Fibroblast of skin of scalp (primary cell): ENCODE measurements at places on chromosomes 5 and 9.
A peak's percentile ranks its signal among the peaks of the same experiment; 100 is the strongest.

DNA sequence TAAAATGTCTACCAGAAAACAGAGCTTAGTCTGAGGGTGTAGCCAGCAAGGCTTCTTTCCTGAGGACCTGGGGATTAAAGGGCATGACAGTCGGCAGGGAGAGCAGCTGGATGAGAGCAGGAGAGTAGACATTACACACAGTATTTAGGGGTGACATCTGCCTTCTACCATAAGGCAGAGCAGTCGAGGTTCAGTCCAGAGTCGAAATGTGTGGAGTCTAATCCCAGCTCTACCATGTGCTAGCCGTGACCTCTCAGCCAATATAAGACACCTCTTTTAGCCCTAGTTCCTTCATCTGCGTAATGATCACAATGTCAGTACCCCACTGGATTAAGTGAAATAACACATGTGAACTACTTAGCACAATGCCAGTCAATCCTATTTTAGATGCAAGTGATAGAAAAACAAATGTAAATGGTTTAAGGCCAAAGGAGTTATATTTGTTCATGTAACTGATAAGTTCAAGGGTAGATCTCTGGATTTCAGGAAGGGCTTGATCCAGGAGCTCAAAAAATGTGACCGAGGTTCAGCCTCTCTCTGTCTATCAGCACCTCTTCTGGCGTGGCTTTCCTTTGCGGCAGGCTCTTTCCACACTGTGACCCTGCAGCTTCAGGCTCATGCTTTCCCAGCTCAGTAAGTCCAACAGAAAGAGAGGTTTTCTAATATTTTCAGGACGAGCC lies 16.2 kb upstream of the CPLX2 start:
- DNase-seq, result no peak

- DNase-seq, result no peak
These were observed 66.0 kb downstream of the PLAC8L1 start for GRCh38 chr5:146039420-146039819.

- DNase-seq, result no peak
These were observed 3.7 kb downstream of the ARRDC3 start for GRCh38 chr5:91379246-91379913.

DNA sequence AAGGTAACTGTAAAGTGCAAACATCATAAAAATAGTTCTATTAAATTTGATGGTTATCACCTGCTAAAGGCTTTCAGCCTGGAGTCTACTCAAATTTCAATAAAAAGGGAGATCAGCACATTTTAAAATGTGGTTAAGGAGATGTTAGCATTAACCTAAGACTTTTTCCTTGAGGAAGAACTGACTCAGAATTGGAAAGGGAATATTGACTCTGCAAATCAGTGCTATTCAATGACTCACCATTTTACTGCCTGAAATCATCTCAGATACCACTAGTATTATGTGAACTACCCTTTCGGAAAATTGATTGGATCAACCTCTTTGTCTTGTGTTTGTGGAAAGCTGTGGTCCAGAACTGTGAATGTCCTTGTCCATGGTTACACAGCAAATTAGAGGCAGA lies 113.3 kb downstream of the ADRB2 start:
- DNase-seq, result peak; percentile 38

- no peak for DNase-seq
These were observed 131.7 kb upstream of the TARS1 start for GRCh38 chr5:33309068-33309467.

GRCh38 chr5:81698813-81699212 lies 52.1 kb downstream of the SSBP2 start:
- peak; percentile 26 for DNase-seq

DNA sequence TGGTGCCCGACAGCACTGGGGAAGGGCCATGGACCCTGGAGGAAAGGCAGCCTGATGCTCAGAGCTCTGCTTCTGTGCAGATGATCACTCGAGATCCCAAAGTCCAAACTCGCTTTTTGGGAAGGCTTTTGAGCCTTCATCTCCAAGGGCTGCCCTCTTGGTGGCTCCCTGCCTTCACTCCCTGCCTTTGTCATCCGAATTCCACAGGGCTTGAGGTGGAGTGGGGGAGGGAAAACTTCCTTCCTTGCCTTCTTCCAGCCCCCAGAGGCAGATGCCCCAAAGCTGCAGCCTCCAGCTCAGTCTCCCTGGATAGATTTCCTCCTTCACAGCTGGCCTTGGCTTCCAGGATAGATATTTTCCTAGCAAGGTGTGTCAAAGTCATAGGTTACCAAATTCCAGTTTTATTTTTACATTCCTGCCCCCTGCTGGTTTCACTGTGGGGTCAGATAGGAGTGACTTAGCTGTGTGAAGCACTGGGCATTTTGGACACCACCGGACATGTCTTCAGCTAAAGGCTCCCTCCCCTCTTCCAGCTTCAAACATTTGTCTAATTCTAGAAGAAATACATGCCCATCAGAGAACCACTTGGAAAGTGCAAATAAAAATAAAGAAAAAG lies 268.2 kb downstream of the HSPA4 start:
- DNase-seq, result no peak

DNA sequence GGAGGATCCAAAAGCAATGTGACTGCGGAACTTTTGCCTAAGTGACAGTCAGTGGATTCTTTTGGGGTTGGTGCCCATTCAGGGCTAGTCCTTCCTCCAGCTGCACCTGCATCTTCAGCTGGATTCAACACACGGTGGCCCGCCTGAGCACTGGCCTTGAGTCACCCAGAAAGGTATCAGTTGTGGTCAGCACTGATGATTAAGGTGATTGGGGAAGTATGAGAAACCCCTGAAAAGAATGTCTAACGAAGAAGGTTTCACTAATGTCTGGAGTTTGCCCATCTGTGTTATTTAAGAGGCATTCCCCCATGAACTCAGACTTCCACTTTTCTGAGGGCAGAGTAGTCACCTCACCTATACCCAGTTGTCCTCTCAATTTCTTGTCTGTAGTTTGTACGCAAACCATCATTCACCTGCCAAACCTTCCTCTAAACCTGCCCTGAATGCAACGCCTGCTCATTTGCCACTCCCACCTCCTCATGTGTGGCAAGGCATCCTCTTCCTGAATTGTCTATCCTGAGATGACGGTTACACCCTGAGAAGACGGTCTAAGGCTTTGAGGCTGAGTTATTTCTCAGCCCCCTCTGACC lies 27.2 kb downstream of the CSF2 start:
- no peak for DNase-seq

DNA sequence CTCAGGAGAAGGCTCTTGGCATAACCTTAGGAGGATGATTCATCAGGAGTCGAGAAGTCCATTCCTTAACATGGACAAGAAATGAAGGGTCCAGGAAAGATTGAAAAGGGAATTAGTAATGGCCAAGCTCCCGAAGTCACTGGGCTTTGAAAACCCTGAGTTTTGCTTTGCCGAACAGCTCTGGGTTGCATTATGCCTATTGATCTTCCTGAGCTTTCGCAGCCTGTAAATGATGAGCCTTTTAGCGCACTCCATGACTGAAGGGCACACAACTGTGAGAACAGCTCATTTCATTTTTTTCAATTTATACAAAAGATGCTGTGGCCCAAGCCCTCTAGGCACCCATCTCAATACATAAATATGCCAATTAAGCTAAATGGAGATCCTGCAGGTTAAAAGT lies 25.0 kb upstream of the PUM3 start:
- DNase-seq, result no peak

DNA sequence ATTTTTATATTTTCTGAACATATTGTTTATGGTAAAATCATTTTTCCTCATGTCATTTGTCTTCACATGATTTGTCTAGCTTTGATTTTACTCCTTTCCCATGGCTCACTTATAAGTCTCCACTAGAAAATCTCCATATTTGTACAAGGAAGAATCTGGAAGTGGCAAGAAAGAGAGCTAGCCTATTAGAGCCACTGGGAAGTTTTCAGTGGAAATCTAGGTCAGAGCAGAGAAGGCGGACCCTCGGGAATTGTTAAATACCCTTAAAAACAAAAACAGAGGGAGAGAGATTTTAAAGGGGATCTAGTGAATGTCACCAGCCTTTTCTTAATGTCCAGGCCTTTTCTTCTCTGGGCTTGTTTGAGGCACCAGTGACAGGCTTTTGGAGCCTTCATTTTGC lies 56.6 kb downstream of the GRAMD2B start:
- DNase-seq, result no peak

DNA sequence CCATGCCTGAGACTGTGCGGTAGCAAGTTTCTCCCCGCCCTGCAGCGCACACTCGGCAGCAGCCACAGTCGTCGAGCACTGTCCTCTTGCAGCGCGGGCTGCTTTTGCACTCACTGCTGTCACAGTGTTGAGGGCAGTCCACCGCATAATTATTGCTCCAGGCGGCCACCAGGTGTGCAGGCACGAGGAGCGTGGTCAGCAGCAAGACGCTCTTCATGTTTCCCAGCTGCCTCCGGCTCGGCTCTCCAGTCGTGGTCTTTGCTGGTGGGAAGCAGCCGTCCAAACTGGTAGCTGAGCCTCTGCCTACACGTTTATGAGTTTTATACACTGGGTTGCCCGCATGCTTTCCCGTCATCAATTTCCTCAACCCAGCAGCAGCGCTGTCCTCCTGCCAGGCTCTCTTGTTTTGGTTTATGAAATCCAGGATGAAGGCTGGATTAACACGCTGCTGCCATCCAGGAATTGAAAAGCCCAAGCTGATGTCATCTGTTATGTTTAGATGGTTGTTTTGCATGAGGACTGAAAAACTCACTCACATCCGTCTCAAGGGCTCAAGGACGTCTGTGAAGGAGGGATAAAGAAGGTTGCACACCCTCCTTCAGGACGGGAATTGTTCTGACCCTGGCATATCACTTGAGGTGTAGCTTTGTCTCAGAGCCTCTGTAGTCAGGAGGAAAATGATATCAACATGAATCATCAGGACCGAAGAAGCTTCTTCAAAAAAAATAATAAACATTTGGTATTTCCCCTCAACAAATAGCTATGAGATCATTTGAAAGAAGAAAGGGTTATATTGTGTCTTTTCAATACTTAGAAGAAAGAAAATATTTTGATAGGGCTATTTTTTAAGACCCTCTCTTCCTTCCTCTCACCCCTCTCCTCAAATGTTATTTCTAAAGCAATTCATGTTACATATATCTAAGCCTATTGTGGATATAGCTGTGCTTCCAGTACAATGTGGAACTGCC lies at the start of gene ESM1:
Gene ESM1, minus strand, starts transcription at position 293 of the 968 bp plus-strand sequence. Its CDS starts 76 bp downstream, at position 217.
- DNase-seq, result peak; percentile 68

- no peak for DNase-seq
These were observed 84.8 kb downstream of the SLC25A46 start for GRCh38 chr5:110823571-110823970.

DNA sequence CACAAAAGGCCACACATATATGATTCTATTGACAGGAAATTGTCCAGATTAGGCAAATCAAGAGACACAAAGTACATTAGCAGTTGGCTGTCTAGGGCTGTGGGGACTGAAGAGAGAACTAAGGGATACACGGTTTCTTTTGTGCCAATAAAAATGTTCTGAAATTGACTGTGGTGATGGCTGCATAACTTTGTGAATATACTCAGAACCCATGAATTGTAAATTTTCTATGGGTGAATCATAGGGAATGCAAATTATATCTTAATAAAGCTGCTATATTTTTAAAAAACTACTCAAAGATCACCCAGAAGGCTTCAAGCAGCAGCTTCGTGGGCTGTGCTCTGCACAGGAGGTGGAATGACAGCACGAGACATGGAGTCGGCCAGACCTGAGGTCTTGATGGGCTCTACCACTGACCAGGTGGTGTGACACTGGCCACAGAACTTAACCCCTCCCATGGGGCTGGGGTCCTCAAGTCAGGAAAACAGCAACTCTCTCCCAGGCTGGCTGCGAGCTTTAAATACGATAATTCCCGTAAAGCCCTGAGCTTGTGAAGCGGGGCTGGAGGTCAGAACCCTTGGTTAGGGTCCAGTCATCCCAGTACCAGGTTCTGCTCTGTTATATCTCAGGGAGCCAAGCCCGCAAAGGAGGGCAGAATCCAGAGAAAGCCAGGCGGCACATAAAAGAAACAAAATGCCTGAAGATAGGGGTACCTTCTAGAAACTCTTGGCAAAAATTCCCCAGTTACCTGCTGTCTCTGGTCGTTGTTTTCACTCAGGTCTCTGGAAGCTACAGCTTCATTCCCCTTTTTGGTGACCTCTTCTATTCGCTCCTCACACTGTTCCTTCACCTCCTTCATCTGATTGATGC lies 59.1 kb downstream of the GOLM1 start:
- DNase-seq, result peak; percentile 79

- peak; percentile 62 for DNase-seq
These were observed 47.5 kb downstream of the DAB2IP start for GRCh38 chr9:121698627-121699570.

- no peak for DNase-seq
These were observed 27.3 kb downstream of the ANP32B start for GRCh38 chr9:98010445-98010844.

DNA sequence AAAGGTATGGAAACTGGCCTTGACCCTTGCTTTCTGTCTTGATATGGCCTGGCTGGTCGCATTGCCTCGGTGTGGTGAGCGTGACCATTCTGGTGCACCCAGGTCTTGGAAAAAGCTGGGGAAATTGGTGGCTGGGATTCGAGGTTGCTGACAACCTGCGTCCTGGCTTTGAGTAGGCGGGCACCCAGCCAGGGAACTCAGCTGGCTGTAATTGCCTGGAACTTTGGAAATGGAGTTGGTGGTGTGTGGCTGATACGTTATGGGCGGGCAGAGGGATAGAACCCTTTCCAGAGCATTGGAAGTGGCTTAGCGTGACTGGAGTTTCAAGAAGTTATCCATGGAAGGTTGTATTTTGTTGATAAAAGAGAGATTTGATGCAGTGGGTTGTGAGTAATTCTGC lies 35.2 kb downstream of the KCNMB1 start:
- no peak for DNase-seq

- DNase-seq, result peak; percentile 21
These were observed 98.5 kb downstream of the ARSB start for GRCh38 chr5:78886341-78887230.

GRCh38 chr5:171094356-171094755 lies 214.7 kb upstream of the TLX3 start:
- DNase-seq, result no peak

GRCh38 chr5:60010328-60010727 lies 116.8 kb upstream of the PDE4D start:
- no peak for DNase-seq

DNA sequence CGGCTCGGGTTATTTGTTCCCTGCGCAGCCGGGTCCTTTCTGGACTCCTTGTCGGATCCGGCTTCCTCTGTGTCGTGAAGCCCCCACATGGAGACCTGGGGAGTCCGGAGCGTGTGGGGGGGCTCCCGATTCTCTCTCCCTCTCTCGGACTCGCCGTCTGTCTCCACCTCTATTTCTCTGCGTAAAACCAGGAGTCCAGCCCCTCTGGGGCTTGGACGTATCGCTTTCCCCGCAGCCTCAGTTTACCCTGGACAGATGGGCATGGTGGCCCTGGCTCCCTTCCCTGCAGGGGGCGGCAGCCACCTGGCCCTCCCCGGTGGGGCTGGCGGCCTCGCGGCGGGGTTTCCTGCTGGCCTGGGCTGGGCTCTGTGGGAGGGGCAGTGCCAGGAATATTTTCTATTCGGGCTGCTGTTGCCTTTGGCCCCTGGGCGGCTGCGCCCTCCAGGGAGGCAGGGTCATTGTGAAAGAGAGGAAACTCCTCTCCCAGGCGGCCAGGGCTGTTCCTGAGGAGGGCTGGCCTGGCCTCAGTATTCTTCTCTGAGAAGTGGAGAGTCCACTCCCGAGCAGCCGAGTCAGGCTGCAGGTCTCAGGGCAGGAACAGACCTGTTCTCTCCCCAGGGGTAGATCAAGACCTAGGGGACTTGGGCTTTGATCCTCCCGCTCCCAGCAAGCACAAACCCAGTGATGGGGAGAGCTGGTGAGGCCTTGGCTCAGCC lies 665 bp downstream of the ASS1 start:
- DNase-seq, result peak; percentile 50
